ENCODE measurements at places on chromosomes 16 and 17.
A peak's percentile ranks its signal among the peaks of the same experiment; 100 is the strongest.

DNA sequence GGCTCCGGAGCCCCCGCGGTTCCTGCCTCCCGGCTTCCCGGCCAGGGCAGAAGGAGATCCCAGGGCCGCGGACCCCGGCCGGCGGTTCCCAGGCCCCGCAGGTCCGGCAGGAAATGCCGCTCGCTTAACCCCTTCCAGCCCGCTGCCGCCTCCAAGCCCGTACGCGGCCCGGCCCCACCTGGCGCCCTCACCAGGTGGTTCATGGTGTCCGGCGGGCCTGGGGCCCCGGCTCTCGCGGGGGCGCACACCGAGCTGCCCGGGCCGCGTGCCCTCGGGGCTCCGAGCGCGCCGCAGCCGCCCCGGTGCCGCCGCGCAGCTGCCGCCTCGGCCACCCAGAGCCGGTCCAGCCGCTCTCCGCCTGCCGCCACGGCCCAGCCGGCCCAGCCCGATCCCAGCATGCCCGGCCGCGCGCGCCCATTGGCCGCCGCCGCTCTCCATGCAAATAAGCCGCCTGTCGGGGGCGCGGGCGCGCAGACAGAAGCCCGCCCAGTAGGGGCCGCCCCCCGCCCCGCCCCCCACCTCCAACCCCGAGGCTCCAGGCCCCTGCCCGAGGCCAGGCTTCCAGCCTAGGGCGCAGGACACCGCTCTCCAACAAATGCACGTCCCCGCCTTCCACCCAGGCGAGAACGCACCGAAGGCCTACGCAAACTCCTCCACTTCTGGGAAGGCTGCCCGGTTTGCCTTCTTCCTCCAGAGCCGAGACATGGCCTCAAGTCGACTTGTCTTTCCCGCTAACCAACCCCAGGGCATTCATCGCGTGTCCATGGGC lies at the start of gene BCAR1:
BCAR1 (minus strand) TSS at position 345 of the 769 bp plus-strand sequence; CDS start at position 203, 142 bp downstream.
- DNase-seq, result peak; percentile 78

DNA sequence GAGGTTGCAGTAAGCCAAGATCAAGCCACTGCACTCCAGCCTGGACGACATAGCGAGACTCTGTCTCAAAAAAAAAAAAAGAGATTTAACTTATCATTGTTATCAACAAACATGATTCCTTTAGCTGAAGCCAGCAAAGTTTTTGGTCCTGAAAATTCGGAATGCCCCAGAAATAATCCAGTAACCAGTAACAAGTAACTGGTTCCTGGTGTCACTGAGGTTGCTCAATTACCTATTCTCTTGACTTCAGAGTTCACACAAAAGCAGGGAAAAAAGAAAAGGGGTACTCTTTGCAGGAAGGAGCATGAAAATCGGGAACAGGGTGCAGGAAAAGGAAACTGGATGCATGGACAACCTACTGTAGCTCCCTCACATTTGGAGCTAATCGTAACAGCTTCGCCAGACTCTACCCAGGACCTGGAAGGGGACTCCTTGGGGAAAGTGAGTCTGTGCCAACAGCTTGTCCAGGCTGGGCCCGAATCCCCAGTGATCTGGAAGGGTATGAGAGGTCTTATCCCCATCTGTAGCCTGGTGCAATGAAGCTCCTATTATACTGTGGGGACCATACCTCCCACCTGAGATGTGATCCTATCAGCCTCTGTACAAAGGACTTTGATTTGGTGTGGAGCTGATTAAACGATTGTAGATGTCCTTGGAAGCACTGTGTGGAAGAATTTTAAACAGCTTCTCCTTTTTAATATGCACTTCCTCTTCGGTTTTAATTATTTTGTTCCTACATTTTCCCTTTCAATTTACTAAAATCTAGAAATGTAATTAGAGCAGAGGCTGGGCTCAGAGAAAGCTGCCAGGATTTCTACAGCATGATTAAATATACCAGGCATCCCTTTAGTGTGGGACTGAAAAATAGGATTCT lies 3.4 kb upstream of the SPOP start:
- DNase-seq, result no peak

DNA sequence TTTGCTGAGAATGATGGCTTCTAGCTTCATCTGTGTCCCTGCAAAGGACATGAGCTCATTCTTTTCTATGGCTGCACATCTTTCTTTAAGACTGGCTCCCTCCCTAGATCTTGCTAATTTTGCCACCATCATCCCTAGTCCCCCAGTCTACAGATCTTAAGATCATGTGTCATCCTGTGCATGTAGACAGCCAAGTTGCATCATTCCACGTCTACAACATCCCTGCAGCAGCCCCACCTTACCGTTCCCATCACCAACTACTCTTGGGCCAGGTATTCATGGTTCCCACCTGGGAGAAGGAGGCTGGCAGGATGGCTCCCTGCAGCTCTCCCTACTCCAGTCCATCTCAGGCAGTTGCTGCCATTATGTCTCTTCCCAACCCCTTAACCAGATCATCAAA lies 12.3 kb downstream of the CPPED1 start:
- DNase-seq, result no peak

DNA sequence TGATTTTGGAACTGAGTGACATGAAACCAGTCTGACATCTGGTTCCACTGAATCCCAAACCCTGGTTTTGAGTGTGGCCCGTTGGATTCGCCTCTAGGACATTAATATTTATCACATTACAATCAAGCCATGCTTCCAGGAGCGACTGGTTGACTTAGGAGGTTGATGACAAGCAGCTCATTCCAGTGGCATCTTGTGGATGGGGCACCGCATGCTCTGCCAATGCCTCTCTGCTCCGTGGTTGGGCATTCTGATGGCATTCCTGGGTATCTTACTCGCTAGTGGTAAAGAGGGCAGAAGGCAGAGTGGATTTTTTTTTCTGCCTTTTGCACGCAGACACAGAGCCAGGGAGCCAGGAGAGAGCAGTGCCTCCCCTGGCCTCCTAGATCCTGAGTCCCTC lies 31.4 kb downstream of the CACNG4 start:
- no peak for DNase-seq

Data from cerebellar cortex (tissue), 1 donor.